ENCODE measurements at places on chromosomes 2 and 18. TPM values are rescaled to one million over a fixed set of nuclear protein-coding genes. Genes with fewer than 3 reads are reported as not detected.

GRCh38 chr2:20013126-20013849 lies 820 bp upstream of the MATN3 start:
- H3K27me3 ChIP-seq, result peaks cover 28% of the 10 kb centered on the region
- peak overlapping the region; percentile 55 for H3K4me3 ChIP-seq
- H3K36me3 ChIP-seq, result no peaks in the 10 kb centered on the region
- H3K4me1 ChIP-seq, result peaks cover 8% of the 10 kb centered on the region

Gene XIRP2
- total RNA-seq, result not detected

Gene NEB
- total RNA-seq, result 0.14 TPM

DNA sequence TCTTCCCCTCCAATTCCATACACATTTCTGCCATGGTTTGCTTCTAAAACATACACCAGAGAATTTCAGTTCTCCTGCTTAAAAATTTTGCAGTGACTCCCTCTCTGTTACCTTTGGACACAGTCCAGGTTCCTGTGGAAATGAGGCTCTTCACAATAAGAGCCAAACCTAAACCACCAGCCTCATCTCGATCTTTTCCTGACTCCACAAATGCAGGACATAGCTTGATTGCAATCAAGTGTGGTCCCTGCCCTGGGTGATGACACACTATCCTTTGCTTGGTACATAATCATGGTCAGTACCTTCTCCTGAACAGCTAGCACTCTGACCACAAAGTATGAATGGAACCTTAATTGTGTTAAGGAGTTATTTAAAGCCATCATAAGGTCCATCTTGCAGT lies 134.9 kb upstream of the CHAC2 start:
- H3K4me3 ChIP-seq, result no peak overlapping the region
- no peak for DNase-seq
- H3K27ac ChIP-seq, result no peak overlapping the region

DNA sequence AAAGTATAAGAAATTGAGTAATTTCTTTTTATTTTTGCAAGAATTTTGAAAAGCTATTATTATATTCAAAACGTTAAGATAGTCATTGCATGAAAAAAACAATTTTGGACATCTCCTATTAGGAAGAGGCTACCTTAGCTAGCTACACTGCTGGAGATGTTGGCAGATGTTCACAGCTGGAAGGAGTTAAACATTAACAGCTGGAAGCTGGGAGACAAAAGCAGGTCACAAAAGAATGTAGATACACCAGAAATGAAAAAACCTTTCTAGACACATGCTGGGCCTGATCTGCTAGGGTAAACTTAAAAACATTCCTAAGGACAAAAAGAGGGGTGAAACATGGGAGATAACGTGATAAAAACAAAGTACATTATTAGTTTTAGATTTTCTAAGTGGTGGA lies 84.4 kb downstream of the SESTD1 start:
- no peak for DNase-seq
- no peak overlapping the region for H3K4me3 ChIP-seq
- no peaks in the 10 kb centered on the region for H3K4me1 ChIP-seq
- no peak overlapping the region for H3K27ac ChIP-seq
- H3K27me3 ChIP-seq, result no peaks in the 10 kb centered on the region

GRCh38 chr2:104233591-104233990 lies 620.3 kb upstream of the POU3F3 start:
- no peaks in the 10 kb centered on the region for H3K27me3 ChIP-seq
- no peak overlapping the region for H3K4me3 ChIP-seq
- no peaks in the 10 kb centered on the region for H3K4me1 ChIP-seq
- DNase-seq, result no peak

DNA sequence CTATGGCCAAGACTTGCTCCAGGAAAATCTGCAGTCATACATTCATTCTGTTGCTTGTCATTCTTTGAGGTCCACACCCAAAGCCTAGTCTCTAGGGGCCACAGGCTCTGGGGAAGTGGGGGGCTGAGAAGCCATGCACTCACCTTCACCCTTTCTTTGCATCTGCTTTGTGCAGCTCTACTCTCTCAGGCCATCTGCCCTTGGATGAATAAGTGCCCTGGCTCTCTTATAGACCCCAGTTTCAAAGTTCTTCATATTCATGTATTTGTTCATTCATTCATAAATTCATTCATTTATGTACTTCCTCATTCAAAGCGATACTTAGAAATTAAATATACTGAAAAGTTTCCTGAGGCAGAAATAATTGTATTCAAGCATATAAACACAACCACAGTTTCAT lies 130.3 kb upstream of the FAM98A start:
- peaks cover 4% of the 10 kb centered on the region for H3K27me3 ChIP-seq
- H3K27ac ChIP-seq, result no peak overlapping the region
- no peaks in the 10 kb centered on the region for H3K36me3 ChIP-seq
- no peaks in the 10 kb centered on the region for H3K4me1 ChIP-seq
- H3K4me3 ChIP-seq, result no peak overlapping the region

Gene BOLL
- not detected for total RNA-seq

GRCh38 chr18:70234667-70235459 lies 29.4 kb upstream of the RTTN start:
- H3K27ac ChIP-seq, result no peak overlapping the region
- H3K36me3 ChIP-seq, result no peaks in the 10 kb centered on the region
- DNase-seq, result no peak
- no peak overlapping the region for H3K4me3 ChIP-seq
- H3K4me1 ChIP-seq, result no peaks in the 10 kb centered on the region

DNA sequence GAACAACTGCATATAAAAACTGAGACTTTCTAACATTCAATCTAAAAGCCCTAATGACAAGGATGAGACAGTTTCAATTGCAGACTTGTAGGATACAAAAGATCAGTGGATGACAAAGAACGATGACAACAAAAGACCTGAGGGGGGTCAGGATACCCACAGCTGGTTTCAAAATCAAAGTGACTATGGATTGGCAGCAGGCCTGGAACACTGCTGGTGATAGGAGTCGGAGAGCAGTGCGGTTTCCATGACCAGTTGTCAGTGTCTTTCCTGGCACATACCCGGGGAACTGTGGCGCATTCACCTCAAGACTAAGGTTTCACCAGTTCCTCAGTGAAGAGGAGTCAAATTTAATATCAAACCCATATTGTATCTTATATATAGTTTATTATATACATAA lies 42.0 kb downstream of the EHD3 start:
- H3K36me3 ChIP-seq, result no peaks in the 10 kb centered on the region
- H3K27ac ChIP-seq, result no peak overlapping the region
- H3K27me3 ChIP-seq, result peaks cover 8% of the 10 kb centered on the region
- H3K4me3 ChIP-seq, result no peak overlapping the region
- DNase-seq, result no peak

DNA sequence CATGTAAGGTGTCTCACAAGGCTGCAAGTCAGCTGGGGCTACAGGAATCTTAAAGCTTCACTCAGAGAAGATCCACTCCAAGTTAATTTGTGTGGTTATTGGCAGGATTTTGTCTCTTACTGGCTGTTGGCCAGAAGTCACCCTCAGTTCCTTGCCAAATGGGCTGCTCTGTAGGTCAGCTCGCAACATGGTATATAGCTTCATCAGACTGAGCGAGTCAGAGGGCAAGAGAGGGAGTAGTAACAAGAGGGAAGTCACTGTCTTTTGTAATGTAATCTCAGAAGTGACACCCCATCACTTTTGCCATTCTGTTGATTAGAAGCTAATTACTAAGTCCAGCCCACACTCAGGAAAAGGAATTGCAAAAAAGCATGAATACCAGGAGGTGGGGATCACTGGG lies 119.5 kb downstream of the LRRTM1 start:
- no peaks in the 10 kb centered on the region for H3K36me3 ChIP-seq
- no peak for DNase-seq
- no peaks in the 10 kb centered on the region for H3K4me1 ChIP-seq
- no peak overlapping the region for H3K4me3 ChIP-seq

DNA sequence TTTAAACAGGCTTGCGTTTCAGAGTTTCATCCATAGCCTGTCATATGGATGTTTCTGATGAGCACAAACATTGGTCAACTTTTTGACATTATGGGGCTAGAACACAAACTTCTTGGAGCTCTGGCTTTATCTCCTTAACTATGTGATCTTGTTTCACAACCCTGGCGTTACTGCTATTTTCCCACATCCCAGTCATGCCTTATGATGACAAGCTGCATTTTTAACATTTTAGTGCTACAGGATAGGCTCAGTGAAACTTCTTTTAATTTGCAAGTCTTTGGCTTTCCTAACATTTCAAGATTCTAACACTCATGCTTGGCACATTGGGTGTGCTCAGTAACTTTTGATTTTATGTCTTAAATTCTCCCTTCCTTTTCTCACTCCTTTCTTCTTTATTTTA lies 21.0 kb upstream of the PDE1A start:
- H3K36me3 ChIP-seq, result no peaks in the 10 kb centered on the region
- DNase-seq, result no peak
- H3K4me3 ChIP-seq, result no peak overlapping the region
- no peaks in the 10 kb centered on the region for H3K27me3 ChIP-seq
- H3K4me1 ChIP-seq, result no peaks in the 10 kb centered on the region
- no peak overlapping the region for H3K27ac ChIP-seq

DNA sequence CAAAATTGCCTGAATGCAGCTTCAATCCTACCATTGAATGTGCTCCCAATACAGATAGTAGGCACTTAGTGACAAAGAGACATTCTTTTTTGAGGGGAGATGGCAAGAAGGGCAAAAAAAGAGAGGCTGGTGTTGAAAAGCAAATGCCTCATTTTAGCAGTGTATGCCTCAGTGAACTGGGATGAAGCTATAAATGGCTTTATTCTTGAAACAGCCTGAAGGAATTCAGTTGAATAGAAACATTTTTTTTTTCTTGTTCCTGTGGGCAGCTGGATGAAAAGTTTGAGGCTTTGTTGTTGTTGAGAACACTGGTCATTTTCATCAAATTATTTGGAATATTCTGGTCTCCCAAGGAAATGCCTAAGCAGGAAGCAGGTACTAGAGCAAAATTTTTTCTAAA lies 228.9 kb downstream of the RNF144A start:
- peaks cover 21% of the 10 kb centered on the region for H3K36me3 ChIP-seq
- H3K27me3 ChIP-seq, result no peaks in the 10 kb centered on the region
- no peaks in the 10 kb centered on the region for H3K4me1 ChIP-seq

DNA sequence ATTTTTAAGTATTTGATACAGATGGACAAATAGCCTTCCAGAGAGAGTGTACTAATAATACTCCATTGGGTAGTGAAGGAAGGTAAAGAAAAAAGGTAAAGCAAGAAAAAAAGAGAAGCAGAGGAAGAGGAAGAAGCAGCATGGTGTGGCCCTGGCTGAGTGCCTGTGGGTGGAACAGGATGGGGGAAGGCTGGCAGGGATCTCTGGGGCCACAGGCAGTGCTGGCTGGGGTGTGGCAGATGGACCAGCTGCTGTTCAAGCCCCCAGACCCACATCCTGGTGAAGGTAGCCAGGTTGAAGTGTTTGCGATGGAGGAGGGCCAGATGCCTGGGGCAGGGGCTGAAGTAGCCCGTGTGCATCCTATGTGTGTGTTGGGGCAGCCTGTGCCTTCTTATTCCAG lies 79.0 kb downstream of the DYSF start:
- no peak overlapping the region for H3K4me3 ChIP-seq
- H3K36me3 ChIP-seq, result no peaks in the 10 kb centered on the region
- peaks cover 16% of the 10 kb centered on the region for H3K27me3 ChIP-seq
- DNase-seq, result no peak

GRCh38 chr2:190553254-190553653 lies 18.7 kb upstream of the NEMP2 start:
- no peak for DNase-seq
- H3K27me3 ChIP-seq, result no peaks in the 10 kb centered on the region
- peaks cover 7% of the 10 kb centered on the region for H3K4me1 ChIP-seq
- H3K4me3 ChIP-seq, result no peak overlapping the region
- no peaks in the 10 kb centered on the region for H3K36me3 ChIP-seq
- H3K27ac ChIP-seq, result no peak overlapping the region

Gene CCDC141
- 2.6 TPM for total RNA-seq

- no peaks in the 10 kb centered on the region for H3K36me3 ChIP-seq
- H3K4me1 ChIP-seq, result no peaks in the 10 kb centered on the region
- no peak for DNase-seq
- no peak overlapping the region for H3K4me3 ChIP-seq
Measured at GRCh38 chr2:173238385-173238784, 116.3 kb upstream of the CDCA7 start.

DNA sequence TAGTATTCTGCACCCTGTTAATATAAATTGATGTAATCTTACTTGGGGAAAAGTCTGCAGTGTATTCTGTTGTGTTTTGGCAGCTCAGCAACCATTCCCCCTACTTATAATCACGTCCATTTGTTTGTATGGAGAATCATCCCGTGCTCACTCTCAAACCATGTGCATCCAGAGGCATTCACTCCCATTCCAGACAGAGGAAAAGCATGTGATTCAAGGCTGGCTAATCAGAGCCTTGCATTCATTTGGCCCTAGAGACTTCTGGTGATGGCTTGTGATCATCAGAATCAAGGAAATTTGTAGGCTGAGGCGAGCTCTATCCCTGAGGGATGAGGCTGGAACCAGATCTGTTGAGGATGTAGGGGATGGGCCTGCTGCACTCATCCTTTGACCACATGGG lies 5.1 kb upstream of the WIPF1 start:
- H3K27me3 ChIP-seq, result no peaks in the 10 kb centered on the region
- peaks cover 13% of the 10 kb centered on the region for H3K36me3 ChIP-seq
- H3K27ac ChIP-seq, result peak overlapping the region; percentile 76
- peaks cover 80% of the 10 kb centered on the region for H3K4me1 ChIP-seq
- no peak overlapping the region for H3K4me3 ChIP-seq
- peak; percentile 3 for DNase-seq

Gene HS6ST1
- total RNA-seq, result 8.1 TPM

DNA sequence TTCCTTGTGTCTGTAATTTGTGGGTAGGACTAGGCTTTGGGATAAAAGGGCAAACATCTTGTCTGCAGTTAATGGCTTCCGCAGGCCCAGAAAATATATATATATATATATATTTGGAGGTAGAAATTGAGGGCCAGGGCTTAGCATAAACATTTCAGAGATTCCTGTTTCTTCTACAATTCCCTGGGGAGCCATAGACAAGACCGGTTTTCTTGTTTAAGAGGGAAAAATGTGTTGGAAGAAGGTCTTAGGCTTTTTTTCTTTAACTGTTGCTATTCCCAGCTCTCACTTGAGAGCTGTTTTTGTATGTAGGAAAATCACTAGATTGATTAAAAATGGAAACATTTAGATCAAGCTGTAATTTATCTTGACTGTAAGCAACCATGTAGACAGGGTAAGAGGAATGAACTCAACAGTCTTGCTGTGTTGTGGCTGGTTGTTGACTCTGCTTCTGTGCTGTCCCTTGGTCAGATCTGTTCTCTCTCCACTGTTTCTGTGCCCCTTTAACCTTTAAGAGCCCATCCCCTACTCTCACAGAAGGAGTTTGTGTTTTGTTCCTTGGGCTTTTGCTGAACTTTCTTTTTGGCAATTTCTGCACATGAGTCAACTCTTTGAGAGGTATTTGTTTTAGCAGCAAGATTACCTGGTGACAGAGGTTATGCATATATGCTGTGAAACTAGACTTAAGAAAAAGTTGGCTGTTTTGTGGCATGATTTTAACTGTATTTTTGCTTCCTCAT lies 58.3 kb downstream of the EFEMP1 start:
- no peaks in the 10 kb centered on the region for H3K4me1 ChIP-seq
- H3K36me3 ChIP-seq, result no peaks in the 10 kb centered on the region
- no peak for DNase-seq

GRCh38 chr18:79944126-79944731 lies 7.2 kb downstream of the SLC66A2 start:
- H3K27ac ChIP-seq, result peak overlapping the region; percentile 30
- H3K36me3 ChIP-seq, result peaks cover 30% of the 10 kb centered on the region
- peak; percentile 40 for DNase-seq
- no peaks in the 10 kb centered on the region for H3K27me3 ChIP-seq
- H3K4me1 ChIP-seq, result peaks cover 33% of the 10 kb centered on the region

- no peak overlapping the region for H3K4me3 ChIP-seq
- no peak for DNase-seq
- no peak overlapping the region for H3K27ac ChIP-seq
- H3K36me3 ChIP-seq, result peaks cover 6% of the 10 kb centered on the region
- peaks cover 32% of the 10 kb centered on the region for H3K27me3 ChIP-seq
Measured at GRCh38 chr2:54675281-54675680, 48.2 kb upstream of the EML6 start.

Data from activated naive CD4-positive, alpha-beta T cell treated with anti-CD3 and anti-CD28 coated beads for 36 hours (primary cell).